ENCODE measurements at places on chromosomes 13 and 19.

GRCh38 chr19:32232449-32232848 is 113.0 kb upstream of the ZNF507 start:
- DNase-seq, result no peak

GRCh38 chr19:10152100-10152499 is 32.4 kb upstream of the EIF3G start:
- DNase-seq, result no peak

GRCh38 chr19:46374536-46375475 is 27.9 kb downstream of the PPP5C start:
- DNase-seq, result no peak

- no peak for DNase-seq
These were observed 47.5 kb upstream of the MBNL2 start for GRCh38 chr13:97174638-97175037.

GRCh38 chr13:92963029-92963428 is 263.6 kb upstream of the GPC6 start:
- no peak for DNase-seq

GRCh38 chr13:78599645-78600279 is 3.6 kb downstream of the POU4F1 start:
- no peak for DNase-seq

- DNase-seq, result no peak
These were observed 1186.3 kb downstream of the UQCRFS1 start for GRCh38 chr19:28026636-28027035.

DNA sequence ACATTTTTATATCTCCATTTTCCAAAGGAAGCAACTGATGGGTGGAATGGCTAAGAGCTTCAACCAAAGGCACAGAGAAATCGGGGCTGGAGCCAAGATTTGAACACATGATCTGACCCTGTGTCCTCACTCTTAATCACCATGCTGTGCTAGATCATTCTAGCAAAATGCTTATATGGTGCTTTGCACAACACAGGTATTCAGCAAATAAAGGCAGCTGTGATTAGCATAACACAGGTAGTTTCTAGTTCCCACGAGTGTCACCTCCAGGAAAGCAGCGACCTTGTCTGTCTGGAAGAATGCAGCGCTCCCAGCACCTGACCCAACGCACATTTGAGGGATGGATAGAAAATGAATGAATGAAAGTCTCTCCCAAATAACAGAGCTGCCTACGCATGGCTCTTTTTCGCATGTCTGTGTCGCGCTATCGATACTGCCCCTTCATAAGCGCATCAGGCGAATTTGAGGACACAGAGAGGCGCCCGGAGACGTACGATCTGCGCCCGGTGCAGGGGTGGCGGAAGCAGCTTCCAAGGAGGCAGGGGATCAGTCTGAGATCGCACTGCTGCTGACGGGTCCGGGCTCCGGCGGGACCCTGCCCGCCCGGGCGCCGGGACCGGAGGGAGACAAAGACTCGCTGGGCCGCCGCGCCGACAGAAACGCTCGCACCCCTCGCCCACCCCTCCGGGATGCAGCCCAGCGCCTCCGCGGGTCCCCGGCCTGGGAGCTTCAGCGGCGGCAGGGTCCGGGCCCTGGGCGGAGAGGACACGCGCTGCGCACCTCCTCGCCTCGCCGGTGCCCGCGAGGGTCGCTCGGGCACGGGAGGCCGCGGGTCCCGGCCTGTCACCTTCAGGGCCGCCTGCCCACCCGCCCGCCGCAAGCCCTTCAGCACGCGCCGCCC is 609 bp downstream of the EPS15L1 start:
- no peak for DNase-seq

- DNase-seq, result no peak
These were observed 23.1 kb upstream of the KLF5 start for GRCh38 chr13:73035660-73036059.

- DNase-seq, result no peak
These were observed 24.1 kb downstream of the MICU2 start for GRCh38 chr13:21579754-21580316.

DNA sequence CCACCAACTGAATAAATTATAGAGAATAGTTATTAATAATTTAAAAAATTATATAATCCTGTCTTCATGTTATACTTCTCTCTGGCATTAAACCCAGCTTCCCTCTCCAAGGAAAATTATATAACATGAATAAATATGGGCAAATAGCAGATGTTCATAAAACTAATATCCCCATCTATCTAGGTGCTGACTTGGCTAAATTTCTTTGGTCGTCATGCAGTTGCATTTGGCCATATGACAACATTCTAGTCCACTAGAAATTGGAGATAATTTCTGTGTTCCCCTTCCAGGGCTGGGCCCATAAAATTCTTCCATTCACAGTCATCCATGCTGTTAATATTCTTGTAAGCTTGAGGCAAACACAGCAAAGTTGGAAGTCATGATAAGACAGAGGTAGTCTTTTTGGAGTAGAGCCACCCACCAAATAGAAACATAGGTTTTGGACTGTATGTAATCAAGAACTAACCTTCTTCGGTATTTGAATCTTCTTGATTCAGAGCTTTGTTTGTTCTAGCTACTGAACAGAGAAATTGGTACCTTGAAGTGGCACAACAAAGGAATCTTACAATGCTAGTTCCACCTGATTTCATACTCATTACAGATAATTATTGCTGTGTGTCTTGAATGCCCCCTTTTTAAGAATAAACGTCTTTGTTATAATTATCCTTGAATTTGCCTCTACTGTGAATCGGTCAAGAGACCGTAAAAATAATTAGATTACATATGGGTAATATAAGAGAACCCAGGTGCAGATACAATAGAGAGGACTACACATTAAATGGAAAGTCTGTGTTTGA is 678.5 kb upstream of the PCDH20 start:
- DNase-seq, result no peak

- no peak for DNase-seq
These were observed 13.0 kb downstream of the LRP3 start for GRCh38 chr19:33207040-33207620.

DNA sequence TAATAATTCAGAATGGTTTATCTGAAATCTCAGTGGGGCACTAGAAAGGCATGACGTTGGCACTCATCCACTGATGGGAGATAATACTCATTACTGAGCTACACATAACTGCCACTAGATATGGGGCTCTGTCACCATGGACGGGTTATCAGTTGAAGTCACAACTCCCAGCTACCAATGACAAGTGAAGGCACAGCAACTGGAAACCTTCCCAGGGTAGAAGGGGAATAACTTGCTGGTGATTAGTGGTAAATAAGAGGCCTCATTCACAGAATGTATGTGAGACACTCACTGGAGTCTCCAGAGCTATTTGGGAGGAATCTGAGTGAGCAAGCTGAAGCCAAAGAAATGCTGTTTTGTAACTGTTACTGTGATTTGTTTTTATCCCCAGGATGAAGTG is 249.6 kb downstream of the ENOX1 start:
- DNase-seq, result no peak
